ENCODE measurements at places on chromosomes 11 and 22.

- peak; percentile 74 for DNase-seq
Measured at GRCh38 chr11:129853518-129854231, 38.0 kb downstream of the TMEM45B start.

DNA sequence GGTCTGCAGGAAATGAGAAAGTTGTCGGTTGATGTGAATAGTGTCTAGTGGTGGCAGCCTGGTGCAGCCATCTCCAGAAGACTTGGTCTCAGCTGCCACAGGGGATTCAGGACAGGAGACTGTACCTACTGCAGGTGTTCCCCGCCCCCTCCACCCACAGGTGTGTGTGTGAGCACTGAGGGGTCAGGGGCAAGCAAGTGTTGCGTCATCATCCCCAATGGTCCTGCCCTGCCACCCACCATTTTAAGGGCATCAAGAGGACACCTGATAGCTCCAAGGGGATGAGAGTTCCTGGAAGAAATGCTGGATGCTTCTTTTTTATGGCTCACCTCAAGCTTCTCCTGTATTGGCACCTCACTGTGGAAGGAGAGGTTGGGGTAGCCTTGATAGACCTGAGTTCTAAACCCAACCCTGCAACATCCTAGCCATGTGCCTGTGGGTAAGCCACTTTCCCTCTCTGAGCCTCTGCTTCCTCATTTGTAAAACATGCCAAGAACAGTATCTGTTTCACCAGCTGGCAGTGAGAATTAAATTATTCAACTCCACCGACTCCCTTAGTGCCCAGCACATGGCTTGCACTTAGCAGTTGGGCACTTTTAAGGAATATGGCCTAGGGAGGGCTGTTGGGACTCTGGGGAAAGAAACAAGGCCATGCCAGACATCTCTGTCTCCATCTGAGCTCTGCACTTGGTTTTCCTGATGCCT lies 6.1 kb downstream of the C11orf91 start:
- DNase-seq = no peak

DNA sequence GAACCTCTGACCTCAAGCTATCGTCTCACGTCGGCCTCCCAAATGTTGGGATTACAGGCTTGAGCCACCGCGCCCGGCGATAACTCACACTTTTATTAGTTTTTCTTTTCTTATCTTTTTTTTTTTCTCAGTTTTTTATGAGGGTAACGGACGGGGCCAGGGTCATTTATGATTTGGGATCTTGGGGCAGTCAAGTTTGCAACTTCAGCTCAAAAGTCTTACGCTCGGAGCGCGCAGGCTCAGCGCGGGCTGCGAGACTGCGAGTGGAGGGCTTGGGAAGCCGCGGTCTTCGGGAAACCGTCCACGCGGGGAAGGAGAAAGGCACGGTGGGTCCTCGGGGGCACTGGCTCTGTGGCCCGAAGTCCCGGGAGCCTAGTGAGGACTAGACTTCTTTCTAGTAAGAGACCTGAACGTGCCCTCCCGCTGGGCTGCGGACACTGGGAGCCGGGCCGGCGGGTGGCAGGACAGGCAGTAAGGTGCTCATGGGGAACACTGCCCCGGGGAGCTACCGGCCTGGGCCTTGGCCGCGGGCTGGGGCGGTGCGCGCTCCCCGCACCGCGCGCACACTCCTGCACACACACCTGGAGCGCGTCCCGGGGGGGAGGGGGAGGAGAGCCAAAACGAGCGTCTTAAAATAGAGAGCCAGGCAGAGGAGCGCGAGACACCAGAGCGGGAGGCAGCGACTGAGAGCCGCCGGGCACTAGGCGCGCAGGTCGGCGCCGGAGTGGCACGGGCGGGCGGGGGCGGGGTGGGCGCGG lies 476 bp upstream of the BARX2 start:
- DNase-seq = peak; percentile 53

GRCh38 chr11:83312430-83312829 lies 26.3 kb upstream of the CCDC90B start:
- no peak for DNase-seq

DNA sequence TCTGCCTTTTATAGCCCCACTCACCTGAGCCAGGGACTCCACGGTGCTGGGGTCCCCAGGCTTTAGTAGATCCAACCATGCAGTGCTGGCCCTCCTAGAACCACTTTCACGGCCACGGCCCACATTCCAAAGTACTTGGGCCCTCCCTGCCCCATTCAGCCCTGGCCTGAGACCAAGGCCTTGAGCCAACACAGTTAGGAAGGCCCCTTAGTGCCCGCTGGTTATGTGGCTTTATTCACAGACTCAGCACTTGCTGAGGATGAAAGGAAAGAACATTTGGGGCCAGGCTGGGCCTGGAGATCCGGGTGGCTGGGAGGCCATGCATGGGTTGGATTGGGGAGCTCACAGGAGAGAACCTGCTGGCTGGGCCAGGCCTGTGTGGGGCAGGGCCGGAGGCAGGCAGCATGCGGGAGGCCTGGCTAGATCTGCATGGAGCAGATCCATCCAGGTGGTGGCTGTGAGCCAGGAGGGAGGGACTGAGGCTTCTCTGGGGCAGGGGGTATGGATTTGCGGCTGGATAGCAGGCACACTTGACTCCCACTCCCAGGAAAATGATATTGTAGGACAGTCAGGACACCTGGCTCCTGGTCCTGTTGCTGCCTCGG lies 12.6 kb downstream of the CHRM1 start:
- DNase-seq = no peak
